RWPE1 (cell line): ENCODE measurements at places on chromosomes 5 and 9.

DNA sequence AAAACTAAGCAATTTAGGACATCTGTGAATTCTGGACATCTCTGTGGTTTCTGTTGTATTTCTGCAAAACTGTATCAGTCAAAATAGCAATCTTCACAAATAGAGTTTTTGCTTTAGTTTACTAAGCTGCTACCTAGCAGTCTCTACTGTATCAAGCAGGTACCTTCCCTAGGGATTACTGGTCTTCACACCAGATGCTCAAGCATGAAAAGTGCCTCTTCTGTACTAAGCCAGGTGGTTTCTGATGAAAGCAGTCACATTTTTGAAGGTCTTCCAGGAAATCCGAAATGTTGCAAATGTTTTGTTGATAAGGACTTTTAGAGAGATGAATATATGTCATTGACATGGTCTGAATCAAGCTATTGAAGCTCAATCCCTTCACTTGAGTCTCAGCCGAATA lies 540.0 kb downstream of the KCTD16 start:
- DNase-seq = no peak

DNA sequence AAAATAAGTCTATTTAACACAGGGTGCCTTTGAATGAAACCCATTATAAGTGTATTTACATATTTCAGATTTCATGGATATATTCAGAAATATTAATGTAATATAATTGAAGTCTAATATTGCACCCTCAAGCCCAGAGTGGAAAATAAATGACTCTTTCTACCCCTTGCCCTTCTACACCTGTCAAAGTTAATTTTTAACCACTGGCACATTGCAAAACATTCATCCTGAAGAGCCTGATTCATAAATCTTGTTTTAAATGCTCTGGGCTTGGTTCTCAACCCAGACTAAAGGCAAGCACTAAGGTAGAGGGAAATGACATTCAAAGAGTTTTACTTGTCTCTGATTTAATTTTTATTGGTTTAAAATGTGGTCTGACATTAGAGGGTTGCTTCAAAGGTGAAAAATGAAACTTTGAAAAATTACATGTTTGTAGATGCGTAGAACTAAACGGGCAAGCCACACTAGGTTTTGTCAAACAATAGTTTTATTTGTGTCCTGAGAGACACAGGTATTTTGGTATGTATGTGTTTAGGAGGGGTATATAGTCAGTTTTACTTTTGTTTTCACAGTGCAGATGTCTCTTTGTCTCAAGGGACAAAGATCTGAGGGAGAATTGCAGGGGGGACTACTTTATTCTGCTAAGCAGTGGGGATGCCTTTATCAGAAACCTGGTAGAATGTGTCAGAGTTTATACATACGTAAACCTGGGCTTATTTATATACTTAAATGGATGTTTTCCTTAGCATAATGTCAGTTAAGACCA lies 69.7 kb downstream of the PIK3R1 start:
- no peak for DNase-seq

GRCh38 chr9:89536600-89536999 lies 38.7 kb upstream of the SEMA4D start:
- no peak for DNase-seq

DNA sequence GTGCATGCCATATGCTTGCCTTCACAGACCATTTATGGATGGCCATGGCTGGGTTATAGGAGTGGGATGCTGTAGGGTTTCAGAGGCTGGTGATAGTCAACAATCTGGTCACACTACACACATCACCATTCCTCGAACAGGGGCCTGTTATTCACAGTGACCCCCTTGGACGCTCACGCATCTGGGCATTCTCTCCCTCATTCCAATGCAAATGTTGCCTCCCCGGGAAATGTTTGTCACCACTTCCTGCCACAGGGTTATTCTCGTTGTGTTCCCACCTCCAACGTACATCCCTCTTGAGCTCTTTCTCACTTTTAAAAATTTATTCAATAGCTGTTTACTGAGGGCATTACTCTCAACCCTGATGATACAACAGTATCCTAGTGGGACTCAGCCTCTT lies 135.4 kb downstream of the SCAMP1 start:
- no peak for DNase-seq

DNA sequence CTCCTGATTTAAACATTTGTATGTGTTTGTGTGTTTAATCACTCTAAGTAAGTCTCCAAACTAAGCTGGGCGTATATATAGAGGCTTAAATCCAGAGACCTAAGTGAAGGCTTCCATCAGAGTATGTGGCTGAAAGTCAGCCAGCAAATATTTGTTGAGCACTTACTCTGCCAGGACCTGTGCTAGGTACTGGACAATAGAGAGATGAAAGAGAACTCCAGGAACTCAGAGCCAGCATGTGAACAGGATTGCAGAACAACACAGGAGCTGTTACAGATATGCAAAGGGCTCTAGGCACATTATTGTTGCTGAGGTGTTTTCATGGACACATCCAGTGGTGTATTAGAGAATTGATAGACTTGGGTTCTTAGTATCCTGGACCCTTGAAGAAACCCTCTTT lies 4.7 kb upstream of the BNIP1 start:
- no peak for DNase-seq

DNA sequence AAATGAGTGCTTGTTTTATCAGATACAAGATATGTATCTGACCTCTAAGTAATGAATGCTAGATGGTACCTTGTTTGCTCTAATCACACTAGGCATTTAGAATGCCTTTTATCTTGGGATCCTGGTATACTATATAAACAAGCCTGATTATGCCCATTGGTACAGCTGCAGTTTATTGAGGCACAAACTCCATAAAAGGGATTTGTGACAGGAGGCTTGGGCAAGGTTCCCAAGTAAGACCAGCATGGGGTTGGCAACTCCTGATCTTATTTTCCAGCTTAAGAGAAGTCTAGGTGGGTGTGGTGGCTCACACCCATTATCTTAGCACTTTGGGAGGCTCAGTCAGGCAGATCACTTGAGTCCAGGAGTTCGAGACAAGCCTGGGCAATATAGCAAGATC lies 93.9 kb upstream of the DMRT1 start:
- DNase-seq = no peak

DNA sequence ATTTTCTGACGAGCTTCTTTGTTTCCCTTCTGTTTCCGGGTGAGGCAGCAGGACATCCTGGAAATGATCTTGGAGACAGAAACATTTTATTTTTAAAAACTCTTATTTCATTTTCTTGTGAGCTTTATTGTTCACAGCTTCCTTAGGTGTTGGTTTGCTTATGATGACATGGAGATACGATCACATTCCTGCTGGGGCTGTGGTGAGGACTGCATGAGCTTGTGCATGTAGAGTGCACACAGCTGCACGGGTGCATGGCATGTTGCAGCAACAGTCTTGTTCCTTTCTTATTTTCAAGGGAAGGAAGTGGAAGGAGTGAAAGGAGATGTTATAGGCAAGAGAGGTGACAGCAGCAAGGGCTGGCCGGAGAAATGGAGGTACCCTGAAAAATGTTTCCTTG lies 1.2 kb downstream of the BTNL8 start:
- DNase-seq = no peak

DNA sequence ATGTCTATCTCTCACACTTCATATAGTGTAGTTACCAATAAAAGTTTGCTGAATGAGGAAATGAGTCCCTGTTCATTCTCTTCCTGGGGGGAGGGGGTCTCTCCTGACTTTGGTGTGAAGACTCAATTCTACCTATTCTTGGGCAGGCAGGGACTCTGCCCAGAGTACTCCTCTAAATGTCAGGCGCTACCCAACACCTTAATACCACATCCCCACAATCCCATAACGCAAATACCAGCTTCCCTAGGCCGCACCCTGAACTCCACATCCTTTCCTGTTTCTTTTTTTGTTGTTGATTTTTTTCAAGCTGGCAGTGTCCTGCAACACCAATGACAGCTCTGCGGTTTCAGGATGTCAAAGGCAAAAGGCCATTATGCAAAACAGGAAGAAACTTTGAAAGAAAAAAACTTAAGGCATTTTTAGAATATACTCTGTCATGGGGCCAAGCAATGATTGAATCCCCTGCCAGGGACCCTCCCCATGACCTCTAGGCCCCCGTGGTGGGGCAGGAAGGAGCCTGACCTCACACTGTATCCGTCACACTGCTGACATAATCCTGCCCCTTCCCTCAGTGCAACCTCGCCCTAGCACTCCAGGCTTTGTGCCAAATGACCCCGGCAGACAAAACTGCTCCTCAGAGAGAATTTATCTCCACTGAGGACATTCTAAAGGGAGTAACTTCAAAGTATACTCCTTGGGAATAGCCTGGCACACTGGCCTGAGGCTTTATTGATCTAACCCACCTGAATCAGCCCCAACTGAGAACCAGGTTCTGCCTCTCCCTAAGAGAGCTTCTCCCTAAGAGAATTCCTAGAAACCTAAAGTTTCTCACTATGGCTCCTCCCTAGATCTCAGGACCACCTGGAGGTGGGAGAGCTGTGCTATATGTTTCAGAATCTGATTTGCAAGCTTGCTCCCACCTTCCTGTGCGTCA lies 8.0 kb downstream of the B4GALT1 start:
- no peak for DNase-seq

- DNase-seq = no peak
These were observed 34.1 kb upstream of the ERCC6L2 start for GRCh38 chr9:95841377-95841776.

- peak; percentile 58 for DNase-seq
These were observed 10.6 kb downstream of the MTAP start for GRCh38 chr9:21812946-21813568.

DNA sequence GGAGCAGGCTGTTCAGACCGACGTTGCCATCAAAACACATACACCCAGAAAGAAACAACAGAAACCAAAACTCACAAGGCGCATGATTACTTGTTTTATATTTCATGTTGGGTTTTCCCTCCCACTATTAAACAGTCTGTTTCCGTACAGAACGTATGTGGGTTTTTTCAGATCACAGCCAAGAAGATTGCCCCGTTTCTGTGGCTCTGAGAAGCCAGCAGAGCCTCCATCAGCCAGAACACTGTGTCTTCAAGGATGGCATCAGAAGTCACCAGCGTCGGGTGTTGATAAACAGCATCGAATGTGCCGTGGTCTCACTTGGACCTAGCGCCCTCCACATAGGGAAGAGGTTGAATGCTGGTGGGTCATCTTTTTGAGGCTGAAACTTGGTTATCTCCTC lies 42.8 kb downstream of the FAM78A start:
- no peak for DNase-seq

DNA sequence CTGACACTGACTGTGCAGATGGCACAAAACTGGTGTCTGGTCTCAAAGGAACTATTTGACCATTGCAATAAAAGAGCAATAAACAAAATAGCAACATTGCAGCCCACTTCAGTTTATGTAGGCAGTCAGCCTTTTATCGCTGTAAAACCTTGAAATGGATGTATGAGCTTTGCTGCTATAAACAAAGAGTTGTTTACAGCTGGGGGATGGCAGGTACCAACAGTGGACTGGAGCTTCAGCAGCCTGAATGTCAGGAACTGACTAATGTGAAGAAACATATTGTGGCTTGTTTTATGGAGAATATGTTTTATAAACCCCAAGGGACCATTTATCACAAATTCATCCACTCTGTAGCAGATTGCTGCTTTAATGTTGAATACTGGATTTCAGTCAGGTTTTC lies 78.0 kb downstream of the PTPRD start:
- no peak for DNase-seq

DNA sequence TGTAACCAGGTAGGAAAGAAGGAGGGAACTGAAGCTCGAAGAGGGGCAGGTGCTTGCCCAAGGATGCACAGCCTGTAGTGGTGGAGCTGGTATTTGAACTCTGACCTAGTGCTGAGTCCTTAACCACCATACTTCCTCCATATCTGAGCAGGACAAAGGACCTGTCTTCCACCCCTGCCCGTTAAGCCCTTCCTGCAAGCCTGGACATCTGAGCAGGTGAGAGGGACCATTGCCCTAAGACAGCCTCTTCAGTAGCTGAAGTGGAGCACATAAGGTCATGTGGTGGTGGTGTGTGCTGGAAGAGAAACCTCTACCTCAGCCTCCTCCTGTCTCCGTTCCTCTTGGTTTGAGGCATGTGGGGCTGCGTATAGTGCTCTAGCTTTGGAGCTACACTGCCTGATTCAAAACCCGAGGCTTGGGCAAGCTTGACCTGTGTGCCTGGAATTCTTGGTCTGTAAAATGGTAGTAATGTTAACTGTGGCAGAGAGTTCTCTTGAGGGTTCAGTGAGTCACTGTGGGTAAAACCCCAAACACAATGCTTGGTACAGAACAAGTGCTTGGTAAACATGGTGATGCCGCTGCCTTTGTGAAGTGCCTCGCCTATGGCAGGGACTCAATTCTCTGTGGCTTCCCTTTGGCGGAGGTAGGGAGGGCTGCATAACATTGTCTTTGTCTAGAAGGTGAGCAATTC lies 7.4 kb downstream of the GALNT10 start:
- DNase-seq = peak; percentile 50

DNA sequence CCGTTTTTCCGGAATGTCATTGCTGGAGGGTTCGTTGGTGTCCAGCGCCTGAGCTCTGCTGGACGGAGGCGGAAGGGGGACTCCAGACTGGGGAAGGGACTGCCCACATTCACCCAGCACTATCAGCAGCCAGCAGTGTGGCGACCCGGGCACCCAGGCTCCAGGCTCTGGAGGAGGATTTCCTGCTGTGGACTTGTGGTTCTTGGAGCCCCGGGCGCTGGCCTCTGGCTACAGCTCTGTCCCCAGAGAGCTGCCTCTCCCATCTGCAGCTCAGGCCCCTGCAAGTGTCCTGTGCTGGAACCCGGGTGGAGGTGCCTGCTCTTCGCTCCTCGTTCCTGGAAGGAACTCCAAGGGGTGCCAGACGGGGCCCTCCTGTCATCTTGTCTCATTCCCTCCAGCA lies 152.6 kb downstream of the RGS3 start:
- no peak for DNase-seq

- peak; percentile 48 for DNase-seq
These were observed 301.4 kb downstream of the PDE4D start for GRCh38 chr5:59592101-59592500.

DNA sequence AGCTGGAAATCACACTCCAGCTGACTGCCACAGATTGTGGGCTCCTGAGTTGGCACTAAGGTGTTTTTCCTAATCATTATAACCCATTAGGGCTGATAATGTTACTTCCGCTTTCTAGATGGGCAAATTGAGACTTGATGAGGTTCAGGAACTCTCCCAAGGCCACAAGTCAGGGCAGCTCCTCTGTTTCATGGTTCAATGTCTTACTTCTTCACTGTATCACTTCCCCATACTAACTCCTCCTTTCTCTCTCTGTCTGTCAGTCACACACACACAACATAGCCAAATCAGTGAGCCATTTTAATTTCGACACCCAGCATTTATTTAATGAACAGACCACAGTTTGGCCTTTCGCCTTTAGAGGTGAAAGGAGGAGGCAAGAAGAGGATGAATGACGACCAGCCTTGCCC lies 17.8 kb upstream of the TRAF1 start:
- DNase-seq = no peak

GRCh38 chr5:622946-623522 lies 10.9 kb downstream of the CEP72 start:
- no peak for DNase-seq

DNA sequence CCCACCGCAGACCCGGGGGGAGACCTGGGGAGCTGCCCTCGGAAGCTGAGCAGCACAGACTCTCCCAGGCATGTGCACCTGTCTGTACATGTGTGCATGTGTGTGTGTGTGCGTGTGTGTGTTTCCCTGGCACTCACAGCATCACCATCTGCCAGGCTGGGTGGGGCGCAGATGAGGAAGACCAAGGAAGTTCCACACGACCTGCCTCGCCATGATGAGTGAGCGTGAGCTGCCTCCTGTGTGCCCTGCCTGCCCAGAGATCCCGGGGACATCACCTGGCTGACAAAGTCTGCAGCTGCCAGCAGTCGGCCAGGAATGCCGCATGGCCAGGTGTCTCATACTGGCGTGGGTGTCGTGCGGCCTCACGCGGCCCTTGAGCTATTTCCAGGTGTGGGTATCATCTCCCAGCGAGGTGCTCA lies 4.0 kb upstream of the GPSM1 start:
- no peak for DNase-seq

- DNase-seq = peak; percentile 13
These were observed 198.5 kb upstream of the FBN2 start for GRCh38 chr5:128736553-128736952.
